ENCODE measurements at places on chromosomes 1 and 21.

GRCh38 chr1:42266253-42267135 lies 68.5 kb downstream of the FOXJ3 start:
- DNase-seq, result no peak

DNA sequence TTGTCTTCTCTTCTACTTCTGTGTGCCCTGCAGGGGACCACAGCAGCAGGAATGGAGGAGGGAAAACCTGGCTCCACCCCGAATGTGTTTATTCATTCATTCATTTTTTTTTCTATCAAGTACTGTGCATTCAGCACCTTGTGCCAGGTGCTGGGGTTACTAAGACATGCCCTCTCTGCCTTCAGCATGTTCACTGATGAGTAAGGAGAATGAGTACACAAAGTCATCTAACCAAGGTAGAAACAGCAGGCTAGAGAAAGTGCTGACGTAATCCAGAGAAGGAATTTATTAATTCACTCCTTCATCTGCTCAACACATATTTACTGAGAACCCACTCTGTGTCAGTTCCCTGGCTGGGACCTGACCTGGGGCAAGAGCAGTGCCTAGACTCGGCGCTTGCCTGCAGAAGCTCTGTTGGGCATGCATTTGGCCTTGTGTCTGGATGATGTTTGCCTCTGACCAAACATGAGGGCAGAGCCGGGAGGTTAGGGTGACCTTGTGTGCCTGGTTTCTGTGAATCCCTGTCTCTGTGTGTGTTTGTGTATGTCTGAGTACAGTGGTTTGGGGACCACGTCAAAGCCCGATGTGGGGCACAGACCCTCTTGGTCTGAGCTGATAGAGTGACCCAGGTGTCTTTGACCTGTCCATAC lies 3.3 kb upstream of the MYOG start:
- no peak for DNase-seq

- no peak for DNase-seq
Observed at GRCh38 chr1:45148209-45148825, 58.1 kb downstream of the ZSWIM5 start.

DNA sequence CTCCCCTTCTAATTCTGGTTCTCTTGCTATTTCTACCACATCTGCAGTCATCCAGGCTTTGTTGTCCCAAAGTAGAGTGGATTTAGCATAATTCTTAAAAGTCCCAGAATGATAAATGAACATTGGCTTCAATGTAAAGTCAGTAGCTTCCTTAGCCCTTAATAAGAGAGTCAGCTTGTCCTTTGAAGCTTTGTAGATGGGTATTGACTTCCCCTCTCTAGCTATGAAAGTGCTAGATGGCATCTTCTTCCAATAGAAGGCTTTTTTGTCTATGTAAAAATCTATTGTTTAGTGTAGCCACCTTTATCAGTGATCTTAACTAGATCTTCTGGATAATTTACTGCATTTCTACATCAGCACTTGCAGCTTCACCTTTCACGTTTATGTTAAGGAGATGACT lies 181.4 kb upstream of the B3GALT2 start:
- no peak for DNase-seq

DNA sequence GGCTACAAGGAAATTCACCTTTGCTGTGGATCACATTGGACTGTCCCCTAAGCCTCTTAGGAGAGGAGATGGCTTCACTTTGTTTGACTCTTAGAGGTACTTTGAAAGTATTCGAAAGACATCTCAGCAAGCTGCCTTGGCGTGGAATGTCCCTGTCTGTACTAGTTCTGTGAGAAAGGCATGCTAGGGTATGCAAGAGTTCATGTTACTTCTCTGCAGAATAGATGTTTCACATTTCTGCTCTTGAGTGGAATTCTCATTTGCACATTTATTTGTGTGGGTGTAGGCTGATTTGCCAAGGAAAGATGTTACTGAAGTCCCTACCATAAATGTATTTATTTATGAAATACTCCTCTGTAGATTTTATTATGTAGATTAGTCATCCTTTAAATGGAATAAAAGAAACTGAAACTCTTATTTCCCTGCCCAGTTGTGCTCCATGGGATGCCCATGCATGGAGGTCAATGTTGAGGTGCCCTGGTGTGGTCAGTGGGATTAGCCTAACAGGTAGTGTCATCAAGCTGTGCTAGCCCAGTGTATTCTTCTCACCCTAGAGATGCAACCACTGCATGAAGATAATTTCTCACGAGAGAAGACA lies 13.8 kb downstream of the MIA3 start:
- no peak for DNase-seq

GRCh38 chr1:16115468-16115983 lies 40.3 kb downstream of the EPHA2 start:
- DNase-seq, result no peak

GRCh38 chr1:116855773-116856201 lies 53.9 kb upstream of the PTGFRN start:
- DNase-seq, result no peak

GRCh38 chr1:150516616-150517015 lies 1.1 kb downstream of the FALEC start:
- DNase-seq, result no peak

DNA sequence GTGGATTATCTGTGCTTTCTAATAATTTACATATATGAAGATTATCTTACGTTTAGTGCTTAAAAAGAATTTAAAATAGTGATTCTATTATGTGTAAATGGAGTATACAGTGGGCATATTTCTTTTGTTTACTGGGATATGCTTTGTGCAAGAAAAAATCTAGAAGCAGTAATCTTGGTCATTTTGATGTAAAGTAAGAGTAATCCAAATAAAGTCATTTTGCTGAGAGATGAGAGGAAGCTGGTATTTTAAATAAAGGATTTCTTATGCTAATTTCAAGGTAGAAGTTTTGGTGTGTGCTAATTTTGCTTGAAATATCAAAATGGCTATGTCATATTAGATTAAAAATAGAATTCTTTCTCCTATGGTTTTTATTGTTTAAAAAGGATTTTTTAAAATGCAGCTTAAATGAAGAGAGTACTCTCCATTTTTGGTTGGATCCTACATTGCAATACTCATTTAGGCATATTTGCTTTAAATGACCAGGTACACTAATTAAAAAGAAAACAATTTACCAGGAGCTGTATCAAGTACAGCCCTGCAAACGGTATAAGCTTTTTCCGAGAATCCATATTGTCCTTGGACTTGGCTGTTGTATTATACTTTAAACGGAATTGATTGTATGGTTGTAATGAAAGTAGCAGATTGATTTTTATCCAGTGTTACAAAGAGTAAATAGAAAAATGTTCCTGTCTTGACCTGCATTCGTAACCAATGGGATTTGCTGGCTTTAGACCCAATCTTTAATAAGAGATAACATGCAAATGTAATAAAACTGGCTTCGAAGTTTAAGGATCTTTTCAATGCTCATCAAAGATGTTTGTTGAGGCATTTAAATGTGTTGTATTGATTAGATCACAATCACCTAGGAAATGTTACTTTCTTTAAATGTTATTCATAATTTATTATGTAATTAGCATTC lies 574.7 kb downstream of the USP25 start:
- no peak for DNase-seq

- no peak for DNase-seq
Observed at GRCh38 chr1:203174324-203174985, 1.2 kb downstream of the MYBPH start.

DNA sequence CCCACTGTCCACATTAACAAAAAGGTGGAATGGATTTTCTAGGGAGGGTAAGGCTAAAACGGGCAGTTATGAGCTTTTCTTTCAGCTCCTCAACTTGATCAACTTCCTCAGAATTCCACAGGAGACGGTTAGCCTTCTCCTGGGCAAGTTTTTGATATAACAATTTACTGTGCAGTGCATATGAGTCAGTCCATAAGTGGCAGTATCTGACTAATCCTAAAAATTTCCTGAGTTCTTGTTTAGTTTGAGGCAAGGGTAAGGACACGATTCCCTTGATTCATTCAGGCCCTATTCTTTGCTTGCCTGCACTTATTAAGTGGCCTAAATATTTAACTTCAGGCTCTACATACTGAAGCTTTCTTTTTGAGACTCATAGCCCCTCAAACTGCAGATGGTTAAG lies 6.2 kb upstream of the AADACL3 start:
- no peak for DNase-seq

- no peak for DNase-seq
Observed at GRCh38 chr1:216113181-216113580, 310.1 kb downstream of the USH2A start.

- no peak for DNase-seq
Observed at GRCh38 chr1:8460132-8460544, 142.2 kb downstream of the SLC45A1 start.

DNA sequence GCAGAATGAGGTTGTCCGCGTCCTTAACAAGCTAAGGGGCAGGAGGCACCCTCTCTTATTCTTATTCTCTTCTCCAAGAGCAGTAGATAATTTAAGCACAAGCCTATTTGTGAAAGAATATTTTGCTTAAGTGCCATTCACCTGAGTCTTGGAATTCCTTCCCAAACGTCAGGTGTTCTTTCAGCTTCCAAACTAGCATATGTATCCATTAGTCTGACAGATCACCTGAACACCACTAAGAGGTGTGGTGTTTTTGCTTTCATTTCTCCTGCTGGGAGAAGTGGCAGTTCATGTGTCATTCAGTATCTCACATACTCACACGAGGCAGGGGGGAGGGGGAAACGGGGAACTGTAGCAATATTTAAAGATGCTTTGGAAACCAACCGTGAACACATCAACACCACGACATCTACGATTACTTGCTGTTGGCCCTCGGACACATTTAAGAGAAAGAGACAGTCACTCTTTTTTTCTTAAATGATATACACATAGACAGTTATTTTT lies 45.5 kb upstream of the RBM15 start:
- no peak for DNase-seq

DNA sequence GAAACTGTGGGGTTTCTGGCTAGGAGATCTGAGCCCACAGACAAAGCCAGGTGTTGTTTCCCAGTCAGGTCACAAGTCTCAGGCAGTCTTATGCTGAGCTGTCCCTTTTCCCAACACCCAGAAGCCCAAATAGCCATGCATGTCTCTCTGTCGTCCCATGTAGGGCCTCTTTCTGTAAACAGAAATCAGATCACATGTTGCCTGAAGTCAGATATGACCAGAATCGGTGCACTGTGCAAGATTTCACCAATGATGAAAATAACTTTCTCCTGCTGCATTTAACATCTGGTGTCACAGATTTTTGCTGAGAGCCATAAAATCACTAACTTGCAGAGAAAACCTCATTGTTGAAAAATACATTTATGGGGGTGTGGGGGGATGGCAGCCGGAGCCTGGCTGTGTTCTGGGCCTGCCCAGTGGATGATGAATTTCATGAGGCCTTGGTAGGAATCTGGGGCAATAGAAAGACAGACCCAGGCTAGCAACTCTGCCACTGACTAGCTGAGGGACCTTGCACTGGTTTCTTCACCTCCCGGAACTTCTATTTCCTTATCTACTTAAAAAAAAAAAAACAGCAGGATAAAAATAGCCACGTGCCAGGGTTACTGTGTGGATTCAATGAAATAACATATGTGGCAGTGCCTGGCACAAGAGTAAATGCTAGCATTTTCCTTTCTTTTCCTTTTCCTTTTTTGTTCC lies 158.8 kb upstream of the NFIA start:
- no peak for DNase-seq

DNA sequence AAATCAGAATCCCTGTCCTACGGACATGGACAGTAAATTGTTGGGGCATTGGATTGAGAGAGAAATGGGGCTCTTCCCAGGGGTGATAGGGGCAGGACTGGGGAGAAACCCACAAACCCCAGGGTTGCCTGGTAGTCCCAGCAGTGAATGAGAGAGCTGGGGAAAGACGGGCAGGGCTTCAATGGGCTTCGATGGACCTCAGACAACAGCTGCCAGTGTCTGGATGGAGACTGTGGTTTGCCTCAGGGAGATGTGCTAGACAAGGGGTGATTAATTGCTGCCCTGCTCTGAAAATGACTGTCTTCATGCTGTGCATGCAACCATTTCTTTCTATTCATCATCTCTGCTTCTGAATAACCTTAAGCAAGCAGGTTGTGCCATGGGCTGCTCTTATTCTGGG lies 7.4 kb downstream of the GPR25 start:
- no peak for DNase-seq

- no peak for DNase-seq
Observed at GRCh38 chr1:168987923-168988322, 118.6 kb upstream of the ATP1B1 start.

GRCh38 chr21:23307065-23307464 lies 2300.2 kb downstream of the MRPL39 start:
- no peak for DNase-seq

DNA sequence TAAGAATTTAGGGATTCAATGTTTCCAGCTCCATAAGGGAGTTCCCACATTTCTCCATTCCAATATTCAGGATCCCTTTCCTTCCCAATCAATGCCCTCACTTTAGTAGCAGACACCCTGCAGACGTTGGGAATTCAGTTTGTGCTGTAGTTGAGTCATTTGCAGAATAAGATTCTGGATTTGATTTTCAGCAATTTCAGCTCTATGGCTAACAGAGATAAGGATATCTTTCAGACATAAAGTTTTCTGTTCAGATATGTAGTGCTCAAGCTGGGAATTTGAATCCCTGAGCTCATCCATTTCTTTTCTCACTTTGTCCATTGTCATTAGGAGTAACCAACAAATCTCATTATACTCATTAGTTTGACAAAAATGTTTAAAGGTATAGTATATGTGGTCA lies 13.1 kb downstream of the MPZL1 start:
- DNase-seq, result no peak

DNA sequence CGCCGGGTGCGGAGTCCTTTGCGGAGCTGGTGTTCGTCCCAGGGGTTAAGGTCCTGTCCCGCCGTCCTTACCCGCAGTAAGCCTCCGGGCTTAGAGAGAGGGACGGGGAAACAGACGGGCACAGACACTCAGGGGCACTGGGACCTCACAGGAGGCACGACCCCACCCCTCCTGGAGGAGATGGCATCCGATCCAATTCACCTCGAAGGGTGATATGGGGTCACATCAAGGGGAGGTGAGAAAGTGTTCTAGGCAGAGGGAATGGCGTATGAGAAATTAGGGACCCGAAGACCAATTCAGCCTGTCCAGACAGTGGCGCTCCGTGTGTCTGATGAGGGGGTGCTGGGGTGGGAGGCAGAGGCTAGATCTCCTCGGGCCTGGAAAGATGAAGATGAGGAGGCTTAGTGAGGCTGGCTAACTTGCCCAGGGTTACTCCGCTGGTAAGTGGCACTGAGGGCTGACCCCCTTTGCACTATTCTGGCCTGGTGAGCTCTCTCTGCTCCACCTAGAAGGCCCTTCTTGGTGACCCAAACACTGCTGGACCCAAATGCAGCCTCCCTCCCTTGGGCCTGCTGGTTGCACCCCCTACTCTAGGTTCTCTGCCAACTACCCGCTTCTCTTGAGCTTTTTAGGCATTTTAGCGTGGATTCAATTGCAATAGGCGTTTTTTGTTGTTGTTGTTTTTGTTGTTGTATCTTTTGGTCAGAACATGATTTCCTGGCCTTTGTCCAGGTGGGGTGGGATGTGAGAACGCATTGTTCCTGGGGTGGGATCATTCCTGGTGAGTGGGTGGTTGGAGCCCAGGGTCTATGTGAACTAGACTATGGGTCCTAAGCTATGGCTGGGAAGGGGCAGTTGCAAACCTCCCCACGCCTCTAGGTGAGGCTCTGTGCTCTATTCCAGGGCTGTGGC lies 12.3 kb downstream of the BTBD19 start:
- DNase-seq, result no peak

- no peak for DNase-seq
Observed at GRCh38 chr1:45033356-45033755, 21.3 kb downstream of the UROD start.

Measured in iPS DF 19.7 (cell line).